NCI-H1694 (cell line): ENCODE measurements at places on chromosomes 2 and 18.

DNA sequence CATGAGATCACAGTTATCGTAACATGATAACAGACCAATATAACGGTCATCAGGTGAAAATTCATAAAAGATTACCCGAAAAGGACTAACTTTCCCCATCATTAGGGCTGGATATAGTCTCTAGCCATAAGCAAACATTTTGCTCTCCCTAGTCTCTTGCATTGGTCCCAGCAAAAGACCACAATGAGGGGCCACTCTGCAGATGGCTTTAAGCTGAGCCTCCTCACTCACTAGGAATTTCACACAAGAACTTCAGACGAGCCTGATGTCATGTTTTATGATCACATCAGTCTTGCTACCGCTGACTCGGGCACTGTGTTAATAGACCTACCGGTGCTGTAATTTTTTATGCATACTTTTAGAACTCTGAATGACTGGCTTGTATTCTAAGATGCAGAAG, 35.2 kb downstream of the STK17B start:
- DNase-seq: no peak

GRCh38 chr18:70553245-70553935, 264.5 kb downstream of the SOCS6 start:
- no peak for DNase-seq

- no peak for DNase-seq
These were observed 97.4 kb upstream of the LRATD1 start for GRCh38 chr2:14535156-14535555.

GRCh38 chr2:218748741-218749441, 33.1 kb upstream of the CYP27A1 start:
- DNase-seq: no peak

DNA sequence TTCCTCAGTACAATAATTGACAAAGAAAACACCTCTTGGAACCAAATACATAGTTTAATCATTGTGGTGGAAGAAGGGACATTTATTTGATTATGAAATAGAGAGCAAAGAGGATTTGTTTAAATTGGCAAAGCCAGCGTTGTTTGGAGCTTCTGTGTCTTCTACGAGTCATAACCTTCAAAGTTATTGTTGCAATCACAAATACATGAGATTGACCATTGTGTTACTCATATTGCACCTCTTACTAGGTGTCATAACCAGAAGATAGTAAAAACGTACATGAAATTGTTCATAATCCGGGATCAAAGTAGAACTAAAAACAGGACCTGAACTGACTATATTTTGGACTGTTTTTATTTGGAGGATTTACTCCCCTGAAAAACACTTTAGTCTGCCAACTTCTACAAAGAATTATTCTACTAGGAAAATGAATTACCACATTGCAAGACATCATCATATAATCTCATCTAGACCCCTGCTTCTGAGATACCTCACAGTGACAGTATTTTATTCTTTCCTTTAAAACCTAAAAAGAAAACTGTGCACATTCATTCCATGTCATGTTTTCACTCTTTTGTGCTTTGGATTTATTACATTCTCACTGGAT, 151.7 kb upstream of the KLF7 start:
- DNase-seq: no peak

DNA sequence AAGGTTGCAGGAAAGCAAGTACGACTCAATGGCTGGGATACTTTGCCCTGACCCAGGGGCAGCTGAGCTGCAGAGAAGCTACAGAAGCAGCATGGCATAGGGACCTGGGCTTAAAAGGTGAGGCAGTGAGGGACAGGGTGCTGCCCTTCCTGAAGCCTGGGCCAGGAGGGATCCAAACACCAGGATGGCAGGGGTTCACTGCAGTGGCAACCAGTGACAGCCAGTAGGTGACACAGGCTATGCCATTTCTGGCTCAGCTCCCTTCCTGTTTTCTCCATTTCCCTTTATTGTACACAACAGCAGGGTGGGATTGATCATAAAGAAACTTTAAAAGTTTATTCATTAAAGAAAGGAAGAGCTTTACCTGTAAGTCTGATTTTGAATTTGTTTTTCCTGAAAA, 48.8 kb downstream of the CABYR start:
- DNase-seq: no peak

- no peak for DNase-seq
These were observed 138.9 kb upstream of the ASB18 start for GRCh38 chr2:236403125-236403524.

DNA sequence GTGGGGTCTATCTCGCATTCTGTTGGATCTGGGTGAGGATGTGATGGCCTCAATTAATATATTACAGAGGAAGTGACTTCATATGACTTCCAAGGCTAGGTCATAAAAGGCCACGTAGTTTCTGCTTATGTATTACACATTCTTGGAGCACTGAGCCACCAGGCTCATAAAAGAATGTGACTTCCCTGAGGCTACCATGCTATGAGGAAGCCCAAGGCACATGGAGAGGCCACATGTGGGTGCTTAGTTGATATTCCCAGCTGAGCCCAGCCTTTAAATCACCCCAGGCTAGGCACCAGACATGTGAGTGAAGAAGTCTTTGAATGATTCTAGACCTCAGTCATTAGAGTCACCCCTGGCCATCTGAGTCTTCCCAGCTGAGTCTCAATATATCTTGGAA, 13.3 kb upstream of the REEP1 start:
- no peak for DNase-seq

- DNase-seq: no peak
These were observed 1.5 kb downstream of the KIF1A start for GRCh38 chr2:240818293-240819125.
